ENCODE measurements at places on chromosomes 7 and 10.

DNA sequence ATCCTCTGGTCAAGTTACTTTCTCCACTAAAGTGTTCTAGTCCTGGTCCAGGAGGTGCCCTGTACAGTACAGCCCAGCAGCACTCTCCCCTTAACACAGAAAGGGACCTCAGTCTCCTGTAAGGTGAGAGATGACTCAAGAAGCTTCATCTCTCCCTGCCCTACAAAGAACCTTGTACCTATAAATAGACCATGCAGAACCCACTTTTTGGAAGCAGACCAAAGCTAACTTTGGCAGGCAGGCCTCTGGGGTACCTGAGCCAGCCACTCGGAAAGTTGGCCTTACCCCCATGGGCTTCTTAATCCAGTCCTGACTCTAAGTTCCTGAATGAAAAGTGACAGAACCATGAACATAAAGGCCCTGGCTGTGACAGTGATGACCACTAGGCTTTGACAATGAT, 454.8 kb downstream of the KCNMA1 start:
- DNase-seq: no peak

DNA sequence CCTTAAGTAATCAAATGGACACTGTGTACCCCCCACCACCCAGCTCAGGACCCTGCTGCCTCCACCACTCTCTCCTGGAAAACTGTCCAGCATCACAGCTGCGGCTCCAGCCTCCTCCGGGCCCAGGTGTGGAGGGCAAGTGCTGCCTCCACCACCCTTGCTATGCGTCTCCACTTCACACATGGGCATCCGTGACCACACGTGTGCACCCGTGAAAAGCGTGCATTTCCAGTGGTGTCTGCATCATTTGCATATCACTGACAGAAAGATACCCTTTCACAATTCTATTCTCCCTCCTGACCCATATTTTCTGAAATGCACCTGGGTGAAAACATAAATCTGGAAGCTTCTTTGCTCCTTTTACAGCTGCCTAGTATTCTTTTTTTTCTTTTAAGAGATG, 89.7 kb upstream of the PDGFA start:
- DNase-seq: no peak

- DNase-seq: no peak
Measured at GRCh38 chr10:24318517-24318916, 109.6 kb downstream of the KIAA1217 start.

DNA sequence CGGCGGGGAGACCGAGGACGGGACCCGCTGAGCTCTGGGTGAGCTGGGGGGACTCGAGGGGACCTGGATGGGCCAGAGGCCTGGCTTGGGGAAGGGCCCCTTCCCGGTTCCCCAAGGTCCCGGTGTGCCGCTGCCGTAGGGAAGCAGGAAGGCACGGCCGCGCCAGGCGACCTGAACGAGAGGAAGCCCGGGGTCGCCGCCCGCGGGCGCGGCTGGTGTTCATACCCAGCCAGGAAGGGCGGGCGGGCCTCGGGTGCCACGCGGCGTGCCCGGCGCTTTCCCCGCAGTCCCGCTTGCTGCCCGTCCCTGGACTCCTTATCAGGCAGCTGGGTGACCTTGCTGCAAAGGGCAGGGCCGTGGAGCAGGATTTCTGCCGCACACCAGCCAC, 38.0 kb downstream of the ZNF777 start:
- no peak for DNase-seq

DNA sequence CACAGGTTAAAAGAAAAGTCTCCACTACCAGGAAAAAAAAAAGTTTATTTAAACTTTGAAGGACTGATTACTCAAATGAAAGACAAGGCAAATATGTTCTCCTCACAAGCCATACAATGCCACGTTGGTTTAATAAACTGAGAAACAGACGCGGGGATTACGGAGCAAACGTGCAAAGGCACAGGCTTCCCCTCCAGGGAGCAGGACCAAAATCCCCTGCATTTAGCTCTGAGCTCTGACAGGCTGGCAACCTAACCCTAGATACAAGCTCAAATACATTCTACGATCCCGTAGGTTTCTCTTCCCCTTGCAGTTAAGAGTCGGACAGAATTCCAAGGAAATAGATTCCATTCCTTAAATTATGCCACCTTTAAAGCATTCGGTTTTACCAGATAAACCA, 7.7 kb upstream of the GRB10 start:
- no peak for DNase-seq

DNA sequence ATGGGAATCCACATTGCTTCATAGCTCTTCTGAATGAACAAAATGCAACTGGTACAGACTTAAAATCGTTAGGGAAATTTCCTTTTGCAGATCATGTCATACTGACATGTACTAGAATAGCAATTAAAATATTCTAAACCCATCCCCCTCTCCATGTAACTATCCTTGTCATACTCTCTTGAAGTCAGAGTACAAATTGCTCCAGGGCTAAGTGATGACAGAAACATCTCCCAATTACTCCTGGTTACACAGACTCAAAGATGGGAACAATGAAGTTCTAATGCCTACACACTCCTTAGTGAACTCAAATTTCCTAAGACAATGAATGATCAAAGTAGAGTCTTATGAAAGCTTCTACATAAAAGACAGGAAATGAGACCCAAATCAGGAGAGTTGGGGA, 87.2 kb downstream of the PDE1C start:
- DNase-seq: no peak

DNA sequence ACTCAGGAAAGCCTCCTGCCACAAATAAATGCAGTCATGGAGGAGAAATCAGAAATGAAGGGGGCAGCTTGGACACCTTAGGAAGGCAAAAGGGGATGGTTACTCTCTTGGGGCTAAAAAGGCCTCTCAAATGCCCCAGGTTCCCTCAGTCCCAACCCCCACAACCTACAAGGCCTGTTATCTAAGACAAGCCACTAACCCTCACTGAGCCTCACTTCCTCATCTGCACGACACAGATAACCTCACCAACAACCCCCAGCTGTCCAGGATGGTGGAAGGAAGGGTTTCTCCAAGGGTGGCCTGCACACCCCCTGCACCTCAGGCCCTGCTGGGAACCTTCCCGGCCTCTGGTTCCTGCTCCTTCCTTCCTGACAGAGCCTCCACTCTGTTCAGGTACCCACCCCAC, 29.2 kb downstream of the SORBS1 start:
- no peak for DNase-seq

- DNase-seq: no peak
Measured at GRCh38 chr7:115004121-115004520, 82.2 kb downstream of the MDFIC start.

DNA sequence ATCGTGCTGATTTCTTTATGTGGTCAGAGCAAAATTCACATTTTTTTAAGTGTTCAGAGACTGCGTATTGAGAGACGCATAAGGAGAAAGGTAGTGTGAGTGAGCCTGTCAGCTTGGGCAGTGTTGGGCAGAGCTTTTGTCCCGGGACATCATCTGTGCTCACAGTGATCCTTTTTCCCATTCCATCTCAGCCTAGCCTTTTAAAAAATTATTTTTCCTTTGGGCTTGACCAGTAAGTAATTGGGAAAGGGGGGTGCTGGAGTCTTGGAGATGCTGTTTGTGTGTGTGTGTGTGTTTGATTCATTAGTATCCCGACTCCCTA, 1.5 kb downstream of the NRF1 start:
- DNase-seq: no peak

- DNase-seq: no peak
Measured at GRCh38 chr10:3803927-3804741, 19.1 kb upstream of the KLF6 start.

DNA sequence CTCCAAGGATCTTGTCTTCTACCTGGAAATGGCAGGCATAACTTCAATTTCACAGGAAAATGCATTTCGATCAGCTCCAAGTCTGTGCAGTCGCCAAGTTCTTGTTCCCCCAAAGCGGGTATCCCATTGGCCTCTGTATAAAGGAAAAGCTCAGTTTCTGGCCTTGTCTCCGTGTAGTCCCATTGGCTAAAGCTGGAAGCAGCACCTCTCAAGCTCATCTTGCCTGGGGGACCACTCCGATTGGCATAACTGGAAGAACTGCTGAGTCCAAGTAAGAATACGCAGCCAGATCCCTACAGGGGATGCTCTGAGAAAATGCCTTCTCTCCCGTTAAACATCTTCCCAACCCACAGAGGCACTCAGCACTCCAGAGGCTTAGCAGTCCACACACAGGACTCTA, 205.2 kb downstream of the GFRA1 start:
- no peak for DNase-seq

DNA sequence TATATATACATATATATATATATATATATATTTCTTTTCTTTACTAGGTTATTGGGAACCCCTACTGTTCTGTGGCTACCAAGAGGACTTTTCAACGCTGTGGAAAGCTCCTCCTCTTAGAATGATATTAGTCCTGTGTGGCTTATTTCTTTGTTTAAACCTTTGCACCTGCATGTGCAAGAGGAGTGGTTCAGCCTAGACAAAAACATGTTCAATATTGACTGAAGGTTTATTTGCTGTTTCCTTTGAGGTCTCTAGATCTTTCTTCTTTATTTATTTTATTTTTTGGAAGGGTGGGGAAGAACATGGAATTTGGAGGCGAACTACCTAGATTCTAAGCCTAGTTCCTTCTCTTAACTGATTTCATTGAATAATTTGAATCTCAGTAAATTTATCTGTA, 118.1 kb downstream of the GNAT3 start:
- peak; percentile 93 for DNase-seq

- DNase-seq: no peak
Measured at GRCh38 chr7:10429511-10429910, 544.2 kb upstream of the PHF14 start.

GRCh38 chr7:44538798-44539668, 2.1 kb downstream of the NPC1L1 start:
- no peak for DNase-seq

GRCh38 chr10:35607475-35608327, 2.6 kb downstream of the GJD4 start:
- no peak for DNase-seq

GRCh38 chr10:11906714-11907113, 83.6 kb downstream of the PROSER2 start:
- DNase-seq: no peak
